NCI-H446 (cell line): ENCODE measurements at places on chromosomes 5 and 9.

DNA sequence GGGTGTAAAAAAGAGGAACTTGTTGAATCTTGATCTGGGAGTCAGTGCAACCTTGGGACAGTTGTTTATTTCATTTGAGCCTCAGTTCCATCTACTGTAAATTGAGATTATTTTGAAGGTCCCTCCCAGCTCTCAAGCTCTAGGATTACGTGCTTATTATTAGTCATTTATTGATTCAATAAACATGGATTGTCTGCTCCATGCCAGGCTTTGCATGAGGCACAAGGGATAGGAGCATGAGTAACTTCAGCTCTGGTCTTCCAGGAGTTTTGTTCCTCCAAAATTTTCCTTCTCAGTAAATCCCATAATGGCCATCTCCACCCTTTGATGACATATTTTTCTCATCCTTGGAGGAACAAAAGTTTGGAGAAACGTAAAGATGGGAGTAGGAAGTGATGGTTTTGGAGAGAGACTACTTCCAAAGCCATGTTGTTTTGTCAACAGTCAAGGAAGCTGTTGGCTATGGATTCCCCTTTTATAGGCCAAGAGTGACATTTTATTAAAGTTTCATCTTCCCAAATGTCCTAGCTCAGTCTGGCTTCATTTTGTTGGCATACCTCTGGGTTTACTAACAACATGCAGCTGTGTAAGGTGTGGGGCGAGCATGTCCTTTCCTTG is 244.6 kb downstream of the DMRT2 start:
- DNase-seq, result no peak

DNA sequence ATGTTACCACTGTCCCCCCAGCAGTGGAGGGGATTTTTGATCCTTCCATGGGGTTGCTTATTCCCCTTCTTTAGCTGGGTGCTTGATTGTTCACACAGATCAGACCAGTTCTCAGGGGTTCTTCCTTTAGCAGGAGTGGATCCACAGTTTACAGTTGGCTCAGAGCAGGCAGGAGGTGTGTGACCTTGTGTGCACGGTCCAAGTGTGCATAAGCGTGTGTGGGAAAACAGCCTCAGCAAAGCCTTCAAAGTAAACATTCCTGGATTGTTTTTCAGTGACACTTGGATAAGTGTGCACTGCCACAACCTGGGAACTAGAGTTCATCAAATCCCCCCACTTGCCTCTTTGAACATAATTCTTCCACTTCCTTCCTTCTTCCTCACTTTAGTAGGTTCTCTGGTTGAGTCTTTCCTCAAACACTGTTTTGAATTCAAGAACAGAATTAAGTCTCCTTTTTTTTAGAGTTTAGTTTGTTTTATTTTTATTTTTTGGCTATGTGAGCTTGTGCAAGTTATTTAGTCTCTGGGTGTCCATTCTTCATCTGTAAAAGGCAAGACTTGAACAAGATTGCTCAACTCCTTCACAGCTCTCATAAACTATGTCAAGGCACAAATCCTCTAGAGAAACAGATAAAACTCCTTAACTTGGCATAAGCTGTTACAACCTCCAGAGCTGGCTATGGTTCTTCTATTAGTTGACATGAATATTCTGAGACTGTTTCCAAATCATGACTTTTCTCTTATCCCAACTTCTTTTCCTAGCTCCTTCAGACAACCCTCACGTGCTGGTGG is 78.0 kb downstream of the OSMR start:
- no peak for DNase-seq

DNA sequence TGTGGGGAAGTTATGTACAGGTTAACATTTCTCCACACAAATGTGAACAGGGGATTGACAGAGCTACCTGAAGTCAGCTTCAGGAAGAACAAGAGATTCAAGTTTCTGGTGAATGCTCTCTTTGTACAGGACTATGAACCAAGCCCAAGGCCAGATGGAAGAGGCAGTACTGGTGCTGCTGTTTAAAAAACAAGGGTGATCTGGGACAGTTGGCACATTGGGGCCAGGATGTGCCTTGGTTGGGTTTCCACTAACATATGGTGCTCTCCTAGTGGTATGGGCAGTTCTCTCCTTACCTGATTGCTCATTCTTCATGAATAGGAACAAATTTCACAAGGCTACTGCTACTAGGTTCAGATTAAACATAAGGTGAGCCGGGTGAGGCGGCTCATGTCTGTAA is 40.0 kb downstream of the MTMR12 start:
- no peak for DNase-seq

DNA sequence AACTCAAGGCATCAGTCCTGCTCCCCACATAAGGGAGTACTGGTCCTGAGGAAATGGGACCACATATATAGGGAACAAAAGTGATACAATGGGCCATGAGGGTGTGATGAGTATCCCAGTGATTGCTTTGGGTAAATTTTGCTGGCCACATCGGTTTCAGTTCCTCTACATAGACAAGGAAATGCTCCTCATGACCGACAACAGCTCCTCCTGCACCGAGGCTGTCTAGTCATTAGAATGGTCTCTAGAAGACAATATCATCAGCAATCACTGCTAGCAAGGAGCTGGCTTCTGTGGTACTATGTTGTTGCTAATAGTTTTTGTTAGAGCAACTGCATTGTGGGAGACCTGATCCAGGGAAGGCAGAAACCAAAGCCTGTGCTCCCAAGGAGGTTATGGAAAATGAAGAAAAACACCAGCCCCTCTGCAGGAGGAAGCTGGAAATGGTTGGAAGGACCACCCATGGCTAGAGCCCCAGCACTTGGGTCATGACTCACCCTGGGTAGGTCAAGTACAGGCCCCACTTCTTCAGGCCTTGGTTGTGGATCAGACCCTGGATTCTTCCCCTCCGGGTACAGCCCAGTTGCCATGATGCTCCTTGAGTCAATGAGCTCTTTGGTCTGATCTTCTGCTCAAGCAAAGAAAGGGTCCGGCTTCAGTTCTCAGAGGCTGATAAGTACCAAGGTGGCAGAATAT is 3.4 kb upstream of the CTSL start:
- DNase-seq, result no peak

- no peak for DNase-seq
Observed at GRCh38 chr5:56624751-56625150, 190.6 kb upstream of the MAP3K1 start.

- peak; percentile 69 for DNase-seq
Observed at GRCh38 chr5:114055318-114056184, 306.3 kb upstream of the KCNN2 start.

DNA sequence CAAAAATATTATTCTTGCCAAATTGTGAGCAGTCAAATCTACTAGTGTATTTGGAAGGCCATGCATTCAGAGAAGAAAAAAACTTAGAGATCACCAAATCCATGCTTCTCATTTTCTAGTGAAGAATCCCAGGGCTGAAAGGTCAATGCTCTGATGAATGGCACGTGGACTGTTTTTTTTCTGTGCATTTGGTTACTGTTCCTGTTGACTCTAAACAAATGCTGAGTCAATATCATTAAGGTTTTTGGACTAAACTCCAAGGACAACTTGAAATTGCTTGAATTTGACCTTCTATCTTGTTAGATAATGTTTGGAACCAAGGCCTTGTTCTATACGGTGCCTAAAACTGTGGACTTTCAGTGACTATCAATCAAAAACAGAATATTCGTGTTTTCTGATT is 142.2 kb downstream of the OSTF1 start:
- DNase-seq, result no peak

DNA sequence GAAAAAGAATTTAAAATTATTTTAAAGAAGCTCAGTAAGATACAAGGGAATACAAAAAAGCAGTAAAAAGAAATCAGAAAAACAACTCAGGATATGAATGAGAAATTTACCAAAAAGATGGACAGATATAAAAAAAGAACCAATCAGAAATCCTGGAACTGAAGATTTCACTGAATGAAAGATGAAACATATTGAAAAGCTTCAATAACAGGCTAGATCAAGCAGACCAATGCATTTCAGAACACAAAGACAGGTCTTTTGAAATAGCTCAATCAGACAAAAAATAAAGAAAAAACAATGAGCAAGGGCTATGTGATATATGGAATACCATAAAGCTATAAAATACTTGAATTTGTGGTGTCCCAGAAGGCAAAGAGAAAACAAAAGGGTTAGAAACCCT is 322.6 kb upstream of the POU5F2 start:
- DNase-seq, result no peak

- no peak for DNase-seq
Observed at GRCh38 chr5:67266654-67267350, 70.2 kb upstream of the CD180 start.

DNA sequence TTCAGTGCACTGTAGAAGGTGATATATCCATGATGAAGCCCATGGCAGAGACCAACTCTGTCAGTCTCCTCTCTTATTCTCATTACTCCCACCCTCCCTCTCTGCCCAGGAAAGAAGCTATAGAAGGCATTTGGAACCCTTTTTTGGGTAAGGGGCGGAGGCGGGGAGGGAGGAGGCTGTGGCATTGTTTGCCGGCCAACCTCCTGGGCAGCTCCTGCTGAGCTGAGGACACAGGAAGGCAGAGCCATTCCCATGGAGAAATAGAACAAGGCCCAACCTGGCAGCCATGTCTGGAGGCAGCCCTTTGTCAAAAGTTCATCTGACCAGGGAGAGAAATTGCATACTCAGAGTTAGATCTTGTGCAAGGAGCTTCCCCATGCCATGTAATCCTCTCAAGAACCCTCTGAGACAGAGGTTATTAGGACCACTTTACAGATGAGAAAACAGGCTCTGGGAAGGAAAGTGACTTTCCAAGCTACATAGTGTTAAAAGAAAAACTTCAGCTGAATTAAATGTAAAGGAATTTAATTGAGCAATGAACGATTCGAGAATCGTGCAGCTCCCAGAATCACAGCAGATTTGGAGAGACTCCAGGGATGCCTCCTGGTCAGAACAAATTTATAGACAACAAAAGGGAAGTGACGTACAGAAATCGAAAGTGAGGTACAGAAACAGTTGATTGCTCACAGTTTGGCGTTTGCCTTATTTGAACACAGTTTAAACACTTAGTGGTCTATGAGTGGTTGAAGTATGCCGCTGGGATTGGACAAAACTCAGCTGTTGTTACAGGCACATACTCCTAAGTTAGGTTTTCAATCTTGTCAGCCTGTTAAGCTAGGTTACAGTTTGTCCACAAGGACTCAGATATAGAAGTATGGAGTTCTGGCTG is 158.6 kb downstream of the MELK start:
- no peak for DNase-seq

- DNase-seq, result no peak
Observed at GRCh38 chr9:88820055-88820454, 171.2 kb upstream of the S1PR3 start.

DNA sequence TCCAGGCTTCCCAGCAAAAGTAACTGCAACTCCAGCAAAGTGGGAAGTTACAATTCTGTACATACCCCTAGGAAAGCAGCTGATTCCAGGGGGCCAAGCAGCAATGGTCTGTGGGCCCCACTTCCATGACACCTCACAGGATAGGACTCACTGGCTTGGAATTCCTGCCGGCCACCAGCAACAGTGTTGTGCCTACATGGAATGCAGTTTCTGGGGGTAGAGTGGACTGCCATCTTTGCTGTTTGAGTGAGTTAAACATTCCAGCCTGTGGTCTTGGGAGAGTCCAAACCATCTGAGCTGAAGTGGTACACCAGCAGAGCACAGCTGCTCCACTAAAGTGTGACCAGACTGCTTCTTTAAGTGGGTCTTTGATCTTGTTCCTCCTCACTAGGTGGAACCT is 13.4 kb upstream of the FBN2 start:
- no peak for DNase-seq

- no peak for DNase-seq
Observed at GRCh38 chr9:79745752-79746336, 174.1 kb downstream of the TLE4 start.

- peak; percentile 50 for DNase-seq
Observed at GRCh38 chr5:65073250-65073661, 304.5 kb downstream of the CWC27 start.

DNA sequence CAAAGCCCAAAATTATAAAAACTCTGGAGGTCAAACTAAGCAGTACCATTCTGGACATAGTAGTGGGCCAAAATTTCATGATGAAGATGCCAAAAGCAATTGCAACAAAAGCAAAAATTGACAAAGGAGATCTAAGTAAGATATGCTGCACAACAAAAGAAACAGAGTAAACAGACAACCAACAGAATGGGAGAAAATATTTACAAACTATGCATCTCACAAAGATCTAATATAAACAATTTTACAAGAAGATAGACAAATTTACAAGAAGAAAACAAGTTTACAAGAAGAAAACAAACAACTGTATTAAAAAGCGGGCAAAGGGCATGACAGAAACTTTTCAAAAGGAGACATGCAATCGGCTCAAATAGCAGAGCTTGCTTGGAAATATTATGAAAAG is 396.9 kb downstream of the CDH9 start:
- no peak for DNase-seq

DNA sequence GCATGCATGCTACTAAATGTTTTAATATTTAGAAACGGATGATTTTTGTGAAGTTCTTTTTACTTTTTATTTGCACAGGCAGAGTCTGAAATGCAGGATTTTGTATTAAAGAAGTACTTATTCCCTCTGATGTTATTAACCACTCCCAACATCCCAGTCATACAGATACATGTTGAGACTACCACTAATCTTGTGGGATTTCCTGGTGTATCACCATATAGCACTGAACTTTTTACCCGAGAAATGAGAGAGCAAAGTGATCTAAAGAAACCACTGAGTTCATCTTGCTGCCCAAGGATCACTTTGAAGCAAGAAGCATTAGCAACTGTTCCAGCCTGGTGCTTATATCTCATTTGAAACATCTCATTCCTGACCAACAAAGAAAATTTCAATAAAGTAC is 443.8 kb downstream of the BNC2 start:
- DNase-seq, result no peak
